ENCODE measurements at places on chromosomes 4 and X.

- DNase-seq: no peak
These were observed 44.5 kb upstream of the ZBTB33 start for GRCh38 chrX:120205816-120206753.

DNA sequence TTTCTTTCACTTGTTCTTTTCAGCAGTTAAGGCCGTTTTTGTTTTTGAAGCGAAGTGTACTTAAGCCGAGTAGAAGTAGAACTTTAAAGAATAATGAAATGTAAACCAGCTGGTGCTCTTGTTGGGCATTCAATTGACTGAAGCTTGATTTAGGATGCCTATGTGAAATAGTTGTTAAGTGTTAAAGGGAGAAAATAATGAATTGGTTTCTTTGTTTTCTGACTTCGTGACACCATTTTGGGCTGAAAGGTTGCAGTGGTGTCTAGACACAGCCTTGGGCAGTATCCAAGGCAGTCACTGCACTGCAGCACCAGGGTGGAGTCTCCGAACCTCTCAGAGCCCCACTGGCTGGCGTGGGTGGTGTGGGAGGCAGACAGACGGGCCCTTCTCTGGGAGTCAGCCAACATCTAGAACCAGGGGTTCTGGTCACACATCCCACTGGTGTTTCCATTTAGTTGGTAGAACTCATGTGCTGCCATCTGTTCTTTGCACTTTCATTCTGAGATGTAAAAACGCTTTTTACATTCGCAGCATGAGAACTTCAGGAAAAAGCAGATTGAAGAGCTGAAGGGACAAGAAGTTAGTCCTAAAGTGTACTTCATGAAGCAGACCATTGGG, 3.5 kb downstream of the UCHL1 start:
- no peak for DNase-seq

DNA sequence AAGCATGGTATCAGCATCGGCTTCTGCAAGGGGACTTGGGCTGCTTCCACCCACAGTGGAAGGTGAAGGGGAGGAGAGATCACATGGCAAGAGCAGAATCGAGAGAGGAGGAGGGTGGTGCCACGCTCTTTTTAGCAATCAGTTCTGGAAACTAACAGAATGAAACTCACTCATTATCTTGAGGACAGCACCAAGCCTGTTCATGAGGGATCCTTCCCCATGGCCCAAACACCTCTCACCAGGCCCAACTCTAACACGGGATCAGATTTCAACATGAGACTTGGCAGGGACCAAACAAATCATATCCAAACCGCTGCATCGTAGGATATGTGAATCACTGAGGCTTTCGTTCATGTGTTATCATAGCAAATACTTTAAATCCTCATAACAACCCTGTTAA, 125.5 kb downstream of the GPC3 start:
- DNase-seq: peak; percentile 19

GRCh38 chrX:17154001-17154400, 207.5 kb downstream of the REPS2 start:
- DNase-seq: no peak

DNA sequence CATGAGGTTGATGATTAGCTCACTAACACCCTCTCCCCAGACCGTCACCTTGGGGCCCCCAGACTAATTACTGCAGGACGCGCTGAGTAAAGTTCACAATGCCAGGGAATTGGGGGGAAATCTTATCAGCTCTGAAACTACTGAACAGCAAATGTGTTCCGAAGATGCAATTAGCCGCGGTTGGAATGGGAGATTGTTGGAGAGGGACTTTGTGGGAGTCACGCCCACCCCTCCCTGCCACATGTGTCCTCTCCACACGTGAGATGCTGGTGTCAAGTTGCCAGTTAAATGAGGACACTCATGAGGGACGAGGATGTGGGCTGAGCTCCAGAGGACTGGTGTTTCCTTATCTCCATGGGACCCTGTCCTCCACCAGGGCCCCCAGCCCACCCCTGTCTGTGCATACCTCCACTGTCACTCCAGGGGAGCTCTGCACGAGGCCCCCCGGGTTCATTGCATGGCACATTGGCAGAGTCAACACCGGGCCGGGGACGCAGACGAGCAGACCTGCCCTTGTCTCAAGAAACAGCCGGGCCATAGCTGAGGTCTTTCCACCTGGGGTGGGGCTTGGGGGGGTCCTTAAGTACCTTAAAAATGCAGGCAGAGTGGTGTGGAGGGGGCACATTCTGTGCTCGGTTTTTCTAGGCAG, 175.4 kb upstream of the PSAPL1 start:
- no peak for DNase-seq

DNA sequence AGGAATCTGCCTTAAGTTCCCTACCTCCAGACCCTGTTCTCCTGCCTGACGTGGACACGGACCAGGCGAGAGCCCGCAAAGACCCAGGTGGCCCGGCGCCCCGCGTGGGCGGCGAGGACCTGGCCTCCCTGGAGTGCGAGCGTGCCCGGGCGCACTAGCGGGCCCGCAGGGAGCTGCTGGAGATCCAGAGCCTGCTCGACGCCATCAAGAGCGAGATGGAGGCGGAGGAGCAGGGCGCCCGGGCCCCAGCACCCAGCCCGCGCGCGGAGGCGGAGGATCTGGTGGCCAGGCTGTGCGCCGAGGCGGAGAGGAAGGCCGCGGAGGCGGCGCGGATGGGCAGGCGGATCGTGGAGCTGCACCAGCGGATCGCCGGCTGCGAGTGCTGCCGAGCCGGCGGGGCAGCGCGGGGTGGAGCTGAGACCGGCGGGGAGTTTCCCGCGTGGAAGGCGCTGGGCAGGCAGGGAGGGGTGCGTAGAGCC, 18.2 kb downstream of the MRFAP1 start:
- no peak for DNase-seq

DNA sequence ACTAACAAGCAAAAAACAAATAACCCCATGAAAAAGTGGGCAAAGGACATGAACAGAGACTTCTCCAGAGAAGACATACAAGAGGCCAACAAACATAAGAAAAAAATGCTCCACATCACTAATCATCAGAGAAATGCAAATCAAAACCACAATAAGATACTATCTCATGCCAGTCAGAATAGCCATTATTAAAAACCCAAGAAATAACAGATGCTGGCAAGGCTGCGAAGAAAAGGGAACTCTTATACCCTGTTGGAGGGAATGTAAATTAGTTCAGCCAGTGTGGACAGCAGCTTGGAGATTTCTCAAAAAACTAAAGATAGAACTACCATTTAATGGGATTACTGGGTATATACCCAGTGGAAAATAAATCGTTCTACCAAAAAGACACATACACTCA, 79.6 kb downstream of the MAPK10 start:
- no peak for DNase-seq

DNA sequence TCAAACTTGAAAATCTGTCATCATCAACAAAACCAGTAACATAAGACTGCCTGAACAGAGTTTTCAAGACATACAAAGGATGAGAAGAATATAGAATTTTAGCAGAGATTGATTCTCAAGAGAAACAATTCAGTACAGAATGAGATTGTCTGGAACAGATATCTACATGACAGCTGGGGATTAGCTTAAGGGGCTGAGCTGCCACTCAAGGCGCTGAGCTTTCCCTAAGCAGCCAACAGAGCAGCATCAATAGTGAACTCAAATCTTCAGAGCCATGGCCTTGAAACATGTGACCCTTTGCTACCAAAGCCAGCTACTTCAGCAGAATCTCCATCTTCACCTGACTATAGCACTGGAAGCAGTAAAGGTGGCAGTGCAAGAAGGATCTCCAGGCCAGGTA, 24.3 kb upstream of the PCDH10 start:
- no peak for DNase-seq

DNA sequence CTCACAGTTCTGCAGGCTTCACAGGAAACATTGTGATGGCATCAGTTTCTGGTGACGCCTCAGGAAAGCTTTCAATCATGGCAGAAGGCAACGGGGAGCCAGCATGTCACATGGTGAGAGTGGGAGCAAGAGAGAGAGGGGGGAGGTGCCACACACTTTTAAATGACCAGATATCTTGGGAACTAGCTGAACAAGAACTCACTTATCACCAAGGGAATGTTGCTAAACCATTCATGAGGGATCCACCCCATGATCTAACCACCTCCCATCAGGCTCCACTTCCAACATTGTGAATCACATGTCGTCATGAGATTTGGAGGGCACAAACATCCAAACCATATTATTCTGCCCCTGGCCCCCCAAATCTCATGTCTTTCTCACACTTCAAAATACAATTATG, 43.3 kb upstream of the GPR173 start:
- no peak for DNase-seq

DNA sequence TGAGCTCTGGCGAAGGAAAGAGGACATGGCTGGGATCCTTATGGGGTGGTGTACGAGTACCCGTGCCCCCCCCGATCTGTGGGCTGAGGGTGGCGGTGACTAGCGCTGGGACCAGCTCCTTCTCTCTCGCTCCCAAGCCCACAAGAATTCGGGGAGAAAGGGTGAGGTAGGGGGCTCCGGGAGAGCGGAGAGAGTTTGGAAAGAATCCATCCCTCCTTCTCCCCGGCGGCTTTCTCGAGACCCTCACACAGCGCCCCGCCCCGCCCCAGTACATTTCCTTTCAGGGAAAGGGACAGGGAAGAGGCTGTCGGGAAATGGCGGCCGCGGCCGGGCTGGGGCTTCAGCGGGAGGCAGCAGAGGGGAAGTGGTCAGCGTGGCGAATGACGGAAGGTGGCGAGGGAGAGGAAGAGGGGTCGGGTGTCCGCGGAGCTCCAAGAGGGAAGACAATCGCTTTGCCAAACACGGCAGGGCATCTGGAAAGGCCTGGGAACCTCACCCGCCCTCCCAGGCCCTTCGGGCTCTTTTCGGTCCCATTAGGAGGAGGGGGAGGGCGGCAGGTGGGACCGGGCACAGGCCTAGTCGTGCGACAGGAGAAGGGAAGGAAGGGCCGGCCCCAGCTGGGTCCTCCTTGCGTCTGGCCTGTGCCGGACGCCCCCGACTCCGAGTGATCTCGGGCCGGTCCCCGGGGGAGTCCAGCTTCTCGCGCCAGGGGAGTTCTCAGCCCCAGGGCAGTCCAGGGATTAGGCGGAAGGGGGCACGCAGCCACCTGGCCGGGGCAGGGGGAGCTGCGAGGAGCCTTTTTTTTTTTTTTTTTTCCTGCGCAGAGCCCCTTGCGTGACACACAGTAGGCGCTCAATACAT, 10.2 kb downstream of the HNRNPH2 start:
- DNase-seq: peak; percentile 2

- no peak for DNase-seq
These were observed 35.2 kb upstream of the COX18 start for GRCh38 chr4:73104695-73105094.

DNA sequence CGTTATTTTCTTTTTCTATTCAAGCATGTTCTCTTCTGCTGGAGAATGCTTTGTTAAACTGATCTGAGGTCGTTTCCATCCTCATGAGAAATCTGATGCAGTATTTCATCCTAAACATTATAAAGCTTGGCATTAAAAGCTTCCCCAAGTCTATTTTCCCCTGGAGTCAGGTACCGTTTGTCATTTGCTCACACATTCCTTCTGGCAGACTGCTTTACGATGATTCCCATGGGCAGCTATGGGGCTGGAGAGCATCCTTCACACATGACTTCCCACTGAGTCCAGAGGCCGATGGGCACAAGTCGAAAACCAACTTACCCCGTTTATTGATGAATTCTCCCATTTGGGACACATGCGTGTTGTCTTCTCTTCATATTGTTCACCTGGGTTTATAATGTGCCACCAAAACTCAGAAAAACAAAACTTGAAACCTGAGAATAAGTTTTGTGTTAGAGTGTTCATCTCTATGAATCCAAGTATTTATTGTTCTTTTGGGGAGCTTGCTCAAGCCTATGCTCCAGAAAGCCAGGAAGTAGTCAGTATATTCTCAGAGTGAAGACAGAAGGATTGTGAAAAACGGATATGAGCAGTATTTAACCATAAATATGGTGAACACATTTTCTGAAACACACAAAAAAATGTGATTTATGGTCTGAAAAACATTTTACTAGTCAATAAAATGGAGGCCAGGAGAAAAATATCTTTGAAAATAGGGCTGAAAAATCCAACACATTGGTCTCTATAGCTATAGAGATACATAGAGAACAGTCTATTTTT, 298.8 kb upstream of the NOCT start:
- DNase-seq: no peak

DNA sequence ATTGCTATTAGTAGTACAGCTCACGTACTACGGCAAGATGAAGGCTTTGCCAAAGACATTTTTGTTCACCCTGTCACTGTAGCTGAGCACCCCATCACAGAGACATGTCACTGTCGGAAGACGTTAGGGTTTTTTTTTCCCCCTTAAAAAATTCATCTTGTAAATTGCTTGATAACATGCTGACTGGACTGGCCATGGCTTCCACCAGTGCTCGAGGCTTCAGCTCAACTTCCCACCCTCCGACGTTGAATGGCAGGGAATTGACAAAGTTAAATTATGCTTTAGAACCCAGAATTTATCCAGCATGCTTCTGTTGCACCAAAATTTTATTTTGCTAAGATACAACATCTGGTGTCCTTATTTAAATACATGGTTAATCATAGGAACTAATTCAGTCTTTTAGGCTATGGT, 707 bp upstream of the OTUD4 start:
- DNase-seq: no peak

GRCh38 chr4:1169691-1170096, 2.7 kb downstream of the SPON2 start:
- DNase-seq: no peak

GRCh38 chr4:152052451-152053057, 291.7 kb upstream of the GATB start:
- DNase-seq: no peak

DNA sequence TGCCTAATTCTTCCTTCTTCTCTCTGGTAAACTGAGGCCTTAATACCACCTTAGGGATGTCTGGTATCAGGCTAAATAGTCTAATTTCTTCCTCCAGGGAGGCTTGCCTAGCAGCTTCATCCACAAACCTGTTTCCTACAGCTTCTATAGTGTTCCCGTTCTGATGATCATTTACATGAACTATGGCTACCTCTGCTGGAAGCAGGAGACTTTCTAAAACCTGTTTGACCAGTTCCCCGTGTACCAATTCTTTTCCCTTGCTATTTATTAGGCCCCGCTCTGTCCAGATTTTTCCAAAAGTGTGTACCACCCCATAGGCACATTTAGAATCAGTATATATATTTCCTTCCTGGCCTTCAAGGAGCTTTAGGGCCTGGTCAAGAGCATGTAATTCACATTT, 5.8 kb upstream of the USP38 start:
- DNase-seq: no peak

GRCh38 chr4:628821-629635, 3.7 kb downstream of the PDE6B start:
- no peak for DNase-seq

DNA sequence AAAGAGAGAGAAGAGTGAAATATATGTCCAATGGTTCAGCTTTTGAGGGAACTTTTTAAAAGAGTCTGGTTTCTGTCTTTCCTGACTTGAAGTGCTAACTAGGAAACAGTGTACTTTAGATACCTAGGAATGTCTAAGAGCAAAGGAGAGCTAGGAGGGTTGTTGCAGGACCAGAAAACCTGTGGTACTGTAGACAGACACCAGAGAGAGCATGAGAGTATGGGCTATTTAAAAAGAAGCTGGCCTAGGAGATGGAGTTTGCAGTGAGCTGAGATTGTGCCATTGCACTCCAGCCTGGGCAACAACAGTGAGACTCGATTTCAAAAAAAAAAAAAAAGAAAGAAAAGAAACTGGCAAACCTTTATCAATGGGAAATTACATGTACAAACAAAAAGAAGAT, 223.9 kb downstream of the FAT4 start:
- no peak for DNase-seq

GRCh38 chr4:144634978-144635747, 10.8 kb upstream of the HHIP start:
- DNase-seq: no peak

- no peak for DNase-seq
These were observed 32.9 kb downstream of the EREG start for GRCh38 chr4:74397748-74398426.
